ENCODE measurements at places on chromosomes 11 and 22.

- no peak for DNase-seq
Measured at GRCh38 chr11:32435152-32435480, 223 bp downstream of the WT1 start.

GRCh38 chr22:22359465-22359864 lies 114.9 kb downstream of the VPREB1 start:
- DNase-seq: no peak

- no peak for DNase-seq
Measured at GRCh38 chr11:105033343-105033742, 1.6 kb downstream of the CASP1 start.

- peak; percentile 59 for DNase-seq
Measured at GRCh38 chr22:44181033-44181911, 547 bp downstream of the PARVG start.

GRCh38 chr11:115409691-115410220 lies 94.5 kb downstream of the CADM1 start:
- no peak for DNase-seq

DNA sequence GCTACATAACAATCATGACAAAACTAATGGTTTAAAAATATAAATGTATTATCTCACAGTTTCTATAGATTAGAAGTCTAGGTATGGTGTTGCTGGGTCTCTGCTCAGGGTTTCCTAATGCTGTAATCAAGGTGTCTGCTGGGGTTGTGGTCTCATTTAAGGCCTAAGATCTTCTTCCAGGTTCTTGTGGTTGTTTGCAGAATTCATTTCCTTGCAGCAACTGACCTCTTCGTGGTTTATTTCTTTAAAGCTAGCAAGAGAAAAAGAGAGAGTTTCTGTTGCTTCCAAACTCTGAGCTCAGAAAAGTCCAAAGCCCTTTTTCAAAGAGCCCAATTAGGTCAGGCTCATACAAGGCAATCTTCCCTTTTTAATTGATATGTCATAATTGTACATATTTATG lies 452.7 kb upstream of the CCDC179 start:
- DNase-seq: no peak

- DNase-seq: no peak
Measured at GRCh38 chr11:109267293-109268095, 154.5 kb upstream of the C11orf87 start.

GRCh38 chr11:63502252-63502820 lies 3.5 kb upstream of the LGALS12 start:
- no peak for DNase-seq

GRCh38 chr11:126477535-126478305 lies 122.2 kb downstream of the ST3GAL4 start:
- no peak for DNase-seq

GRCh38 chr11:33291004-33291777 lies 34.0 kb downstream of the HIPK3 start:
- no peak for DNase-seq

DNA sequence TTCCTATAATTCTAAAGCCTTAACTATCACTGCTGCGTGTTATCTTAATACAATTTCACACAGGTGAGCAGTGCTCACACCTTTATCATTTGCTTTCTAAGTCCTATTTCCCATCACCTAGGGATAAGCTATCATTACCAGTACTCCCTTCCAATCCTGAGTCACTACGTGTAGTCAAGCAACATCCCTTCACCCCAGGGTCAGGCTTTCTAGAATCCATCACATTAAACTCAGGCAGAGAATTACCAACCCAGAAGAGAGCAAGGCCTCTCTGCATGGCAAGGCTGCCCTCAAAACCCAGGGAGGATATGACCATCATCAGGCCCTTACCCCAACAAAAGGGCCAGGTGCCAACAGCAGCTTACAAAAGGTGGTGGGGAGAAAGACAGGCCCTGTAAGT lies 9.8 kb downstream of the PACSIN2 start:
- no peak for DNase-seq

DNA sequence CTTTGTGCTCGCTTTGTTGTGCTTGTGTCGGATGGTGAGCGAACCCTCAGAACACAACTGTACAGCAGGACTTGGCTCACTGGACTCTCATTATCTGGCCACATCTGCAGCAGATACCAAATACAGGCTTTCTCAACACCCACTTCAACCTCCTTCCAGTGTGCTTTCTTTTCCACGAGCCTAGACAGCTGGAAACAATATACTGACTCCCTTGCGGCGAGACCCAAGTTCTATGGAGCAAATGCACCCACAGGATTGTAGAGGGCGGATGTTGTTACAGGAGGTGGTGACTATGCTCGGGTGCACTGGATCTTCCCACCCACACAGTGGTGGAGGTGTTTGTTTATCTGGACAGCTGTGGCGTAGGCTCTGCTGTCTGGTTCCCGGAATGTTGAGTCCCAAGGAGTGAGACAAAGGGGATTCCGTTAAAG lies 204.3 kb downstream of the TENM4 start:
- no peak for DNase-seq

- DNase-seq: no peak
Measured at GRCh38 chr11:1842149-1843097, 3.6 kb downstream of the TNNI2 start.

- no peak for DNase-seq
Measured at GRCh38 chr22:31085928-31086327, 4.8 kb downstream of the SMTN start.

DNA sequence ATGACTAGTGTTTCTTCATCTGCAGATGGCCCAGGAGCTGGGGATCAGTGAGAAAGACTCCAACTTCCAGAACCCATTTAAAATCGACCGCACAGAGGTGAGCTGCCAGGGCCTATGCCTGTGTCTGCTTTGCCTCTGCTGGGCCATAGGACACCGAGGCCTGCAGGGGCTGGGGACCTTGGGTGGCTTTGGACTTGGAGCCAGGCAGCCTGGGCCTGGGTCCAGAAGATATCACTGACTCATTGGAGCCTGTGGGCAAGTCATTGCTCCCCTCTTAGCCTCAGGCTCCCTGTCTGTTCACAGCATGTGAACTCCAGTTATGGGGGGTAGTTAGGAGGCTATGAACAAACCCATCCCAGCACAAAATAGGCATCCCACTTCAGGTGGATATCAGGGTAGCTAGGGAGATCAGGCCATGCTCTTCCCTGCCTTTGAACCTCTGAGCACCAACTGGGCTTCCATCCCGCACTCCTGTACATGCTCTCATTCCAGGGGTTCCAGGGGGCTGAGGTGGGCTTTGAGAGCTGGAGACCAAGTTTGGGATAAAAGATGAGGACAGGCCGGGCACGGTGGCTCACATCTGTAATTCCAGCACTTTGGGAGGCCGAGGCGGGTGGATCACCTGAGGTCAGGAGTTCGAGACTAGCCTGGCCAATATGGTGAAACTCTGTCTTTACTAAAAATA lies 13.4 kb downstream of the CCDC134 start:
- DNase-seq: no peak

GRCh38 chr11:135027461-135027860 lies 615.4 kb upstream of the B3GAT1 start:
- no peak for DNase-seq

DNA sequence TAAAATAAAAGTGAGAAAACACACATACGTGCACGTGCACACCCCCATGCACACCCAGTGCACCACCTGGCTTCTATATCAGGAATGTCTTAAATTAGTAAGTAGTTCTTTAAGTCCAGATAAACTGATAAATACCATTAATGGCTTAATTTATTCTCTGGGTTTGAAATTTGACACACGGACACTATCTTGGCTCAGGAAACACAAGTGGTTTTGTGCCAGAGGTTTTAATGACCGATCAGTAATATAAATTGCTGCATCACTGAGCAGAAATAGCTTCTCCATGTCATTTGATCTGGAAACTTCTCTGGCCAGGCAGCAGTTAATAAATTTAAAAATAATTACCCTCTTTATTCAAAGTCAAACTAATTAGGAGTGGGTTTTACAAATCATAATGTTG lies 101.5 kb upstream of the NNMT start:
- no peak for DNase-seq

GRCh38 chr11:13249992-13250391 lies 27.6 kb upstream of the BMAL1 start:
- DNase-seq: no peak

DNA sequence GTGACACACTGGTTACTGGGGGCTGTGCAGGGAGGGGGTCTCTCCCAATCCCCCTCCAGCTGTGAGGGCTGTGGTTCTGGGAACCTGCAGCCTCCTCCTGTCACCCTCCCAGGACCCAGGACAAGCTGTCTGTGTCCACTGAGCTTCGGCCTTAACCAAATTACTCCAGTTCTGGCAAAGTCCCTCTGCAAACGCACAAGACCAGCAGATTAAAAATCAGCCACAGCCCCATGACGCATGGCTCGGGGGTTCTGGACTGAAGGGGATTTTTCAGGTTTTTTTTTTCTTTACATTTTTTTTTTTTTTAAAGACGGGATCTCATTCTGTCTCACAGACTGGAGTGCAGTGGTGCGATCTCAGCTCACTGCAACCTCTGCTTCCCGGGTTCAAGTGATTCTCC lies 32.2 kb upstream of the A4GALT start:
- no peak for DNase-seq

DNA sequence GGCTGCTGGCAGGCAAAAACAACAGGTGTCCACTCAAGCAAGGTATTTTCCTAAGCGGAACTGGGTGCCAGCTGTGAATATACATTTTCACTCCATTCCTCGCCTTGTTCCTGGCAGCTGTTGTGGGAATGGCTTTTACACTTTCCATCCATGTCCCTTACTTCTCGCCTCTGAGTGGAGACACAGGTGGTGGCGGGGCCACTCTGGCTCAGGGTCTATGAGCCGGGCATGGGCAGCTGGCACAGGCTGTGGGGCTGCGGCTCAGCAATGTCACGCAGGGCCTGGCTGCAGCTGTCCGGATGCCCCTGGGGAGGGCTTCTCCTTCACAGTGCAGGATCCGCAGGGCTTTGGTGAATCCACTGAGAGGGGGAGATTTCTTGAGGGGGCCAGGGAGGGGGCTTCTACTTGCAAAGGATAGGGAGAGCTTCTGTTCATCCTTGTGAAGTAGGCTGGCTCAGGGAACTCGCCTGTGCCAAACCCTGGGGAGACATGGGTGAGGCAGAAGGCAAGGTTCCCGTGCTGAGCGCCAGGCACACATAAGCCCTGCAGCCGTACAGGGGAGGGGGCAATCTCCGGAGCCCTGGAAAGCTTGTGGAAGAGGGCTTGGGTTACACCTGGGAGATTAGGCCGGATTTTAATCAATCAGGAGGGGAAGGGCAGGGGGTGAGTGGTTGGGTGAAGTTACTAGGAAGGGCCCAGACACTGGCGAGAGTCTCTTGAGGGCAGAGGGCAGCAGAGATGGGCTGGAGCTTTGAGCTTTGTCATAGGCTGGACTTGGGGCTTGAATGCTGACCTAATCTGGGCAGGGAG lies 45.7 kb downstream of the KCNQ1OT1 start:
- DNase-seq: no peak

DNA sequence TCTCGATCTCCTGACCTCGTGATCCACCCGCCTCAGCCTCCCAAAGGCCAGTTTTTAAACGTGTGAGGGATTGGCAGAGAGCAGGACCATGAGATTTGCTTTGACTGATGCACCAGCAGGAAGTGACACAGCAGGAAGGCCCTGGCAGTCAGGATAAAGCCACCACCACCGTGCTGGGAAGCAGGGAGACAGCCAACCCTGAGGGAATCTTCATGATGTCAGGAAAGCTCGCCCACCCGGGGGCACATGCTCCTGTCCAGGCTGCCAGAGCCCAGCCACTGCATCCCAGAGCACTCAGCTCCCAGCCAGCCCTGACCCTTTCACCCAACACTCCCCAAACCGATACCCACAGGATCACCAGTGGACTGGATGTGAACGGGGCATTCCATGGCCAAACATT lies 6.1 kb downstream of the TUBGCP6 start:
- DNase-seq: no peak

DNA sequence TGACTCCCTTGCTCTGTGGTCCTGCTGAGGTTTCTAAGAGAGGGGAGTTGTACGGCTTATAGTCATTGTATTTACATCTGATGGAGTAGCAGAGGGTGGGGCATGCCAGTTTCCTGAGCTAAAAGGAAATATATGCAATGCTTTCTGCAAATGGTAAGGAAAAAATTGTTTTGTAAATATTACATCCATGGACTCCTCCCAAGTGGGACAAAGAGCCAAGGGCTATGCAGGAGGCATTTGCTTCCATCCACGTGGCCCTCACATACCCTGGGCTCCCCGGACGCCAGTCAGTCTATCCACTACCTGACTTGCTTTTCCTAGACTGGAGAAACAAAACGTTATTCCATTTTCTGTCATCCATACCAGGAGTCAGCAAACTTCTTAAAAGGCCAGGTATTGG lies 59.7 kb upstream of the PITPNB start:
- DNase-seq: no peak

DNA sequence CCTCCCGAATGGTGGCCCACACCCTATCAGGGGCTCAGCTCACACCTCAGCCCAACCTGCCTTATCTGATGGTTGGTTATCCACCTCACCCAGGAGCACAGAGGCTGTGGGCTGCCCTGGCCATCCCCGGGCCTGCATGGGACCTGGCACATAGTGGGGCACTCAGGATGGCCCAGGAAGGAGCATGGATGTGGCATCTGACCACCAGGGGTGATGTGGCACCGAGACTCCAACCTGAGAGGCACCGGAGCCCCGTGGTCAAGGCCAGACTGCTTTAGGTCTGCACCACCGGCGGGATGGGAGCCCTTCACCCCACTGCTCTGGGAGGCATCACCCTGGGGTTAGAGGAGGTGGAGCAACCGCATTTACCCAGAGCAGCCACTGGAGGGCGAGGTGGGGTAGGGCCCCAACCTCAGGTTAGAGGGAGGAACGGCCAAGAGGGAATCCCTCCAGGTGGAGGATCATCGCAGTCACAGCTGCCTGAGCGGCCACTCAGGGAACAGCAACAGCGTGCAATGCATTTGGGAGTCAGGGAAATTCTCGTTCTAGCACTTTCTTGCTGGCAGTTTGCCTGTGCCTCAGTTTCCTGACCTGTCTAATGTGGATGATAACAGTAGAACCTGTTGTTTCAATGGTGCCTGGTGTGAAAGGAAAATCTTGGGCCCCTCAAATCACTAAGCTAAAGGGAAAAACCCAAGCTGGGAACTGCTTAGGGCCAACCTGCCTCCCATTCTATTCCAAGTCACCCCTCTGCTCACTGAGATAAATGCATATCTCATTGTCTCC lies 52.9 kb upstream of the CARS1 start:
- DNase-seq: peak; percentile 22

- DNase-seq: no peak
Measured at GRCh38 chr11:10108915-10109680, 184.9 kb downstream of the SBF2 start.

DNA sequence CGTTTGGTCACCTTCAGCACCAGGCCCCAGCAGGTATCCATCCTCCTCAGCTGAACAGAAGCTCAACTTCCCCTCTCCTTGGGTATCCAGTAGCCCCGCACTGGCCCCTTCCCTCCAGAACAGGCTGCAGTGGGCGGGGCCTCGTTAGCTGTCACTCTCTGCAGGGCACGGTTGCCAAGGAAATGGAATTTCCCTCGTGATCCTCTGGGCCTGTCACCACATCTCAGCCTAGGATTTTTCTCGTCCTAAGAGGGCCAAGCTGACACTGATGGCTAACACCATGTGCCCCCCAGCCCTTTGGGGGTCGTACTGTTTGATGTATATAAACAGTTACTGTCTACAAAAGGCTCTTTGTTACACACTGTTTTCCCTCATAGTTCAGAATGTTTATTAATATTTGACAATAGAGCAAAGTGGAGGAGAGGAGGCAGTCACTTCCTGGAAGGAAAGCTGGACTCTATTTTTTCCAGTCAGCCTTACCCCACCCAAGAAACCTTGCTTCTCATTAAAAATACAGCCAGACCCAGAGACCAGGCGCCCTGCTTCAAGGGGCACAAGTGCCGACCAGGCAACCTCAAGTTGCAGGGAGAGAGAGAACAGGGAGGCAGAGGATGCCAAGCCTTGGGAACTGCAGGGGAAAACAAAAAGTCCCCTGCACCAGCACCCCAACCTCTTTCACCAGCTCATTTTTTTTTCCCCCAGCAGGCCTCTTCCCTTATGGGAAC lies 44.5 kb downstream of the FEZ1 start:
- no peak for DNase-seq
